ENCODE measurements at places on chromosomes 11 and 22. TPM values are rescaled to one million over a fixed set of nuclear protein-coding genes. Genes with fewer than 3 reads are reported as not detected.
A peak's percentile ranks its signal among the peaks of the same experiment; 100 is the strongest.

ISX gene
- total RNA-seq, result not detected

GRCh38 chr11:122578171-122578825 is 77.2 kb upstream of the UBASH3B start:
- DNase-seq, result no peak

DNA sequence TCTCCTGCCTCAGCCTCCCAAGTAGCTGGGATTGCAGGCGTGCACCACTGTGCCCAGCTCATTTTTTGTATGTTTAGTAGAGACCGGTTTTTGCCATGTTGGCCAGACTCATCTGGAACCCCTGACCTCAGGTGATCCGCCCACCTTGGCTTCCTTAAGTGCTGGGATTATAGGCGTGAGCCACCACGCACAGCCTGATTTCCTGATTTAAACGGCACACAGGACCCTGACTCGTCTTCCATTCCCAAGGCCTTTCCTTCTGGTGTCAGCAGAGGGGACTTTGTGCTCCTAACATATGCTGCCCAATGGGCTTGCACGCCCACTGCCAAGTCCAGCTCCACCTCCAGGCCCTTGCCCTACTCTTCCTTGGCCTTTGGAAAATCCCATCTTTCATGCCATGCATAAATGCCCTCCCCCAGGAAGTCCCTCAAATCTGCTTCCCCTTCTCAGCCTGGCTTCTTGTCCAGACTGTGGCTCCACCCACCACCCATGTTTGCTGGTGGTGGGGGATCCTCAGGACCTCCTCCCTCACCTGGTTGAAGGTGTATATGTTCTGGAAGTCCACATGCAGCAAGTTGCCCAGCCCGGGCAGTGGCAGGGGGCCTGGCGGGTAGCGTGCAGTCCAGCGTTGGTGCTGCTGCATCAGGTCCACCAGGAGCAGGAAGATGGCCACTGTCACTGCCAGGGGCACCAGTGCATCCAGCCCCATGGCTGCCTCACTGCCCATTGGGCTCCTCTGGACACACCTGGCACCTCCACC is 23.9 kb upstream of the CYP2D6 start:
- no peak for DNase-seq

ACTN3 gene
- total RNA-seq, result 0.51 TPM

DNA sequence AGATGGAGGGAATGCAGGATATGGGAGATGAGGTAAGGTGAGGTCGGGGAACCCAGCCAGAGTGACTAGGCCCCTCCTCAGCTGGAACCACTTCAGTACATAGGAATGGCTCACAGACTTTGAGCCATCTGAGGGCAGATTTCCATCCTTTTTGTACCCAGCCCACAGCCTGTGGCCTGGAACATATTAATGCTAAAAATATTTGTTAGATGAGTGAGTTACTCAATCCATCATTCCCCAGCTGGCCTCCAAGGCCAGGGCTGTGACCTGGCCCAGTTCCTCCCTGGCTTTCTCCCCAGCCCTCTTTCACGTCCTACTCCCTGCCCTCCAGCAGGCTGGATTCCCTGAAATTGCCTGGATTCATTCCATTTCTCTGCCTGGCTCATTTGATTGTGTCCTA is 57.2 kb upstream of the PRDM11 start:
- peak; percentile 95 for DNase-seq

ANGPTL5 gene
- 6.8 TPM for total RNA-seq

DNA sequence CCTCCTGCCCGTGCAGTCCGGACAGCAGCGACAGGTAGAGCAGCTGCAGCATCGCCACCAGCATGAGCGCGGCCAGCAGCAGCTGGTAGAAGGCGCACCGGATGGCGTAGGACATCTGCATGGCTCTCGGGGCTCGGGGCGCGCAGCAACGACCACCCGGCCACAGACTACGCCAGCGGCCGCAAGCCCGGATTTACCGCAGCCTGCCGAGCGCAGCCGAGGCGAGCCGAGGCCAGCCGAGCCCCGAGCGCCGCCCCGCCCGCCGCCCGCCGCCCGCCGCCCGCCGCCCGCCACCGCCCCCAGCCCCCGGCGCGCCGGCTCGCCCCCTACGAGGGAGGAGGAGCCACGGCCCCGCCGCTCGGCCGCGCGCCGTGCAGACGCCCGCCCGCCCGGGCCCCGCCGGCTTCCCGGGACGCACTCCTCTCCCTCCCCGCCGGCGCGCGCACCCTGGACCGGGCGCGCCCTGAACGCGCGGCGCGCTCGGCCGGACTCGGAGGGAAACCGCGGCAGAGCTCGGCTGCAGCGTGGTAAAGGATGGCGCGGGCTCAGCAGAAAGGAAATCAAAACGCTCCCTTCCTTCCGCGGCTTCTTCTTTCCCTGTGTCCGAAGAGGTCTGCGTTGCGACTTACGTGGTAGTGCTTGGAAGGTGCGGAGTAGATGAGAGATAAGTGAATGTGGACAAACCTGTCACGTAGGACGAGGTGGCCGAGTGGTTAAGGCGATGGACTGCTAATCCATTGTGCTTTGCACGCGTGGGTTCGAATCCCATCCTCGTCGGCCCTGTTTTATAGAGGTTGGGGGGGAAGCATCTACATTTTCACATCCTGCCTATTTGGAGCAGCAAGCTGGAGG is at the start of gene B4GAT1:
TSS of gene B4GAT1 (minus strand) at position 205 of the 852 bp plus-strand sequence. CDS start at position 121, 84 bp downstream.
- peak; percentile 94 for DNase-seq

OR8G1 gene
- not detected for total RNA-seq

PATE4 gene
- total RNA-seq, result not detected

POU2AF1 gene
- total RNA-seq, result 0.38 TPM

TP53I11 gene
- total RNA-seq, result 186 TPM

- no peak for DNase-seq
Observed at GRCh38 chr11:19445771-19446170, 205.0 kb upstream of the E2F8 start.

C11orf91 gene
- 2.2 TPM for total RNA-seq

- no peak for DNase-seq
Observed at GRCh38 chr11:125180413-125181305, 16.1 kb downstream of the PKNOX2 start.

- no peak for DNase-seq
Observed at GRCh38 chr11:6671991-6672390, 11.1 kb downstream of the MRPL17 start.

DNA sequence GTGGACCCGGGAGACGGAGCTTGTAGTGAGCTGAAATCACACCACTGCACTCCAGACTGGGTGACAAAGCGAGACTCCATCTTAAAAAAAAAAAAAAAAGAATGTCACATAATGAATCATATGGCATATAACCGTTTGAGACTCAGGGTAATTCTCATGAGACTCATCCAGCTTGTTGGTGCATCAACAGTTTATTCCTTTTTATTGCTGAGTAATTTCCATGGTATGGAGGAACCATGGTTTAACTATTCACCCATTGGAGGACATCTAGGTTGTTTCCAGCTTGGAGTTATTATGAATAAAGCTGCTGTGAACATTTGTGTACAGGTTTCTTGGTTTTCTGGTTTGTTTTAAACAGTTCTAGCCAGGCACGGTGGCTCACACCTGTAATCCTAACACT is 25.3 kb downstream of the PPARA start:
- no peak for DNase-seq

DNA sequence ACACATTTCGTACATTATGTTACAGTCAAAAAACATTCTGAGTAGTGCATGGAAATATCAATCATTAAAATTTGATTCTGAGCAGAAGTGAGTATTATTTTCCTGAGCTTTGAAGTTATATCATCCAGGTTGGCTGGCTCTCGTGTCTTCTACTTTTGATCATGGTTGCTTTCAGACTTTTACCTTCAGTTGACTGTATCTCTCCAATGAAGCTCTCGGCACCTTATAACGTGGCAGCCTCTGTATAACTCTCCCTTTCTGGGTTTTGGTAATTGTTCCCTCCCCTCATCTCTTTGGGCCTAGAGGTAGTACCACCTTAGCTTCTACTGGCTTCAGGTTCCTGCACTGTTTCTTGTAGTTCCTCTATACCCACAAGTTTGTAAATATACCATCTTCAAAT is 12.2 kb downstream of the SFI1 start:
- no peak for DNase-seq

- DNase-seq, result no peak
Observed at GRCh38 chr22:17199003-17199731, 20.1 kb downstream of the ADA2 start.

DNA sequence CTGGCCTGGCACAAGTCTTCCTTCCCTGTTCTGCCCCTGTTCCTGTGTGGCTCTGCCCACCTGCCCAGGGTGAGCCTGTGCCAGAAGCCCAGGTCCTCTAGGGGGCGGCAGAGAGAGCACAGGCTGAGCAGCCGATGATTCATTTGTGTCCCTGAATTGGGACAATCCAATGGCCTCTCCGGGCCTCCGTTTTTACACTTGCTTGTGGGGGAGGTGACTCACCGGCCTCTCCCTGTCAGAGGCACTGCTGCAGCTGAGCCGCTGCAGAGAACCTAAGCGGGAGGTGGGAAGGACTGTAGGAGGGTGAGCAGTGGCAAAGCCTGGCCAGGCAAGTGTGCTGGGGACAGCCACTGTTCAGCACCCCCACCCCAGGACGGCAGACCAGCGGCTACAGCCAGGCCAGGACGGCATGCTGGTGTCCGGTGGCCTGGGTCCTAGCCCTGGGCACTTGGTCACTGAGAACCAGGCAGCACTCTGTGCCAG is 65.2 kb upstream of the LMO1 start:
- DNase-seq, result peak; percentile 92

TTLL1 gene
- total RNA-seq, result 5.0 TPM

- DNase-seq, result no peak
Observed at GRCh38 chr11:60367009-60367408, 11.3 kb upstream of the MS4A7 start.

- no peak for DNase-seq
Observed at GRCh38 chr11:59770319-59770718, 15.1 kb downstream of the STX3 start.

DNA sequence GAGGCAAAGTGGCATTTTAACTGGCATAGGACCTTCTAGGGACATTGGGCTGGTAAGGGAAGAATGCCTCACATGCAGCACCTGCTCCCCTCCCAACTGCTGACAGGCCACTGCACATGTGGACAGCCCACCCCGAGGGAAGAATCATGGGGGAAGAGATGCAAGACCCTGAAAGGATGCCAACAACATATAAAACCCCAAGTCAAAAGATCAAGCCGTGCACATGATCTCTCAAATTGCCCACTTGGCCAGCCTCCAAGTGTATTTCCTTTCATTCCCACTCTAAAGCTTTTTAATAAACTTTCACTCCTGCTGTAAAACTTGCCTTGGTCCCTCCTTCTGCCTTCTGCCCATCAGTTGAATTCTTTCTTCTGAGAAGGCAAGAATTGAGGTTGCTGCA is 947.8 kb upstream of the CCDC90B start:
- no peak for DNase-seq

DNA sequence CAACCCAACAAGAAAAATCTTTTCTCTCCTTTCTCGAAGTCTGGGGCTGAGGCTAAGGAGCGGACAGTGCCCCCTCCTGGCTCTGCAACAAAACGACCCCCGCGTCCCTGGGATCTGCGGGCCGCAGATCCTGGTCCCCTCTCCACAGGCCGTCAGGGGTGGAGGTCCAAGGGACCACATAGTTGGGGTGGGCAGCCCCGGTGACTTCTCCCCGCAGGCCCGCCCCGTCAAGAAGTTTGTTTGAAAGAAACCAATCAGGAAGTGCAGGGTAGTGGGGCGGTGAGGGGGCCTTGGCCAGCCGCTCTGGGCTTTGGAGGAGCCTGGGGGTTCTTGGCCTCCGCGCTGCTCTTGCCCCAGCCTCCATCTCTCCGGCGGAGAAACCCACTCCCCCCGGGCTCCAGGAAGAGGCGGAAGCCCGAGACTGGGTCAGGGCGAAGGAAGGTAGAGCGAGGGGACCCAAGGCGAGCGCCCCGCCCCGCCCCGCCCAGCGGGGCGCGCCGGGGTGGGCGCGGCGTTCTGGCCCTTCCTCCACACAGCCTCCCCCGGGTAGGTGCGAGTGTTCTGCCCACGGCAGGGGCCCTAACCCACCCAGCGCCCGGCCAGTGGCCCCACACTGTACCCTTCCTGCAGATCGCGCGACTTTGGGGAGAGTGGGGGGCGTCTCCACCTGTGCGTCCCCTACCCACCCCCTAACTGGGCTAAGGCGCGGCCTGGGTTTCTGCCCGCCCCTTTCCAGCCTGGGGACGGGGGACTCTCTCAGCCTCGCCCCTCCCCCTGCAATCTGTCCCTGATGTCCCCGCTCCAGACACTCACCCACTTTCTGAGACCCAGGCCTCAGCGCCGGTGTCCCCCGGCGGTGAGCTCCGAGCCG is 1.3 kb downstream of the TP53I11 start:
- DNase-seq, result no peak

DNA sequence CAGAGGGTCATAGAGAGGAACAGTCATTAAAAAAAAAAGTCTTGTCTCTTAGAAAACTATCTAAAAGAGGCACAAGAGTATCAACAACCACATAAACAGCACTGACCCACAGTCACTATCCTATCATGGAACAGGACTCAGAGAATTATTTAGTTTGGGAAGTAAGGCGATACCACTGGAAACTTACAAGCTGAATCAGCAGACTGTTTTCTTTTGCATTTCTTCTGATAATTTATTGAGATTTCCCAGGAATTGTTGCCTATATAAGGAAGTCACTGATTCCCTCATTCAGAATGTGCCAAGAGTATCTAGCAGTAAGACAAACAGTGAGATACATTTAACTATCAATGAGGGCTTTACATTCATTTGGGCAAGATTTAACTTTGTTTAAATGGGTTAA is 304.1 kb downstream of the GUCY1A2 start:
- no peak for DNase-seq

OR6T1 gene
- not detected for total RNA-seq

GRCh38 chr11:87019613-87020271 is 18.0 kb upstream of the TMEM135 start:
- DNase-seq, result no peak

ANKK1 gene
- not detected for total RNA-seq

OR8D4 gene
- not detected for total RNA-seq

DNA sequence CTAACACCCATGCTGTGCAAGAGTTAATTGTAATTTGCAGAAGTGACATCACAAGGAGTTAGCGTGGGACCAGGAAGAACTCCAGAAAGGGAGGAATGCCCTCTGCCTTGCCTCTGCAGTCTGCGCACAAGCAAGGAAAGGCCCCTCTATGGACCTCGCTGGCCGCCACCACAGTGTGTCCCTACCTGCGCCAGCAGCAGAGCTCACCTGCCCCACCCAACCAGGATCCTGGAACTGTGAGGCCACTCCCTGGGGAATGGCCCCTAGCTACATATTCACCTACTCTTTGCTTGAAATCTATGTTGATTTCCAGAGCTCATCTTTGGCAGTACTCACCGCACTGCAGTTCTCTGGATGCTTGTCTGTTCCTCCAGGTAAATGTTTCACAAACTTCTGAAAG is 72.0 kb upstream of the MTNR1B start:
- no peak for DNase-seq

- DNase-seq, result no peak
Observed at GRCh38 chr22:21834869-21835268, 32.6 kb downstream of the MAPK1 start.

DNA sequence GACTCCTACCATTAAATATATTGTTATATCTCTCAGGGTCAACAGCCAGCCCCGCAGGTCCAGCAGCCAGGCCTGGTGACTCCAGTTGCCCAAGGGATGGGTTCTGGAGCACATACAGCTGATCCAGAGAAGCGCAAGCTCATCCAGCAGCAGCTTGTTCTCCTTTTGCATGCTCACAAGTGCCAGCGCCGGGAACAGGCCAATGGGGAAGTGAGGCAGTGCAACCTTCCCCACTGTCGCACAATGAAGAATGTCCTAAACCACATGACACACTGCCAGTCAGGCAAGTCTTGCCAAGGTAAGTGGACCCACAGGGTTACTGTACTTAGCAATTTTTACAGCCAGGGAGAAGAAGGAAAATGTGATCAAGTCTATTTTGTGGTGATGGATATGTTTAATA is 35.1 kb downstream of the EP300 start:
- DNase-seq, result peak; percentile 85
